Activated CD4-positive, alpha-beta T cell treated with anti-CD3 and anti-CD28 coated beads for 24 hours (primary cell): ENCODE measurements at places on chromosomes 12 and 14.

GRCh38 chr14:64410084-64410774 is 22.1 kb downstream of the MTHFD1 start:
- DNase-seq: no peak

DNA sequence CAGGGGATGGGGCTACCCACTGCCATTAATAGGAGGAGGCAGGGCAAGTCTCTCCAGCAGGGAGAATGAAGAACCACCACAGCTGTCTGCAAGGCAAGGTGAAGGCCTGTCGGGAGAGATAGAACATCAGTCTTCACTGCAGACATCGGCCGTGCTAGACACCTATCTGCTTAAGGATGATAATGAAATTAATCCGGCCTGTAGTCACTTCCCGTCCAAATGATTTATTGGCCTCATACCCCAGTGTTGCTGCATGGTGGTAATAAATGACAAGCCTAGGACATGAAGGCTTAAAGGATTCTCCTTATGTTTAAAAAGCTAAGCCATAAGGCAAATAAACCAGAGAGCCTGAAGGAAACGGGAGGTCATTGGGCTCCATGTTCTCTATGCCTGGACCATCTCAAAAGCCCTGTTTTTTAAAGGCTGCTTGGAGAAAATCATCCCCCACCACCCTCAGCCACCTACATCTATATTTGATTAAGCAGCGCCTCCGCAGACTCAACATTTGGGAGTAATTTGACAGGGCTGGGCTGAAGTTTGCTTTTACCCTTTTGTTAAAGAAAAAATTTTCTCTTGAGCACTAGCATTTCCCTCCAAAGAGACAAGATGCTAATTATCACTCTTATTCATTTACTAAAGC is 137.7 kb downstream of the PLXNC1 start:
- no peak for DNase-seq

- no peak for DNase-seq
Measured at GRCh38 chr14:68942296-68943035, 36.6 kb downstream of the ACTN1 start.

- no peak for DNase-seq
Measured at GRCh38 chr14:34018564-34019244, 67.8 kb upstream of the EGLN3 start.

DNA sequence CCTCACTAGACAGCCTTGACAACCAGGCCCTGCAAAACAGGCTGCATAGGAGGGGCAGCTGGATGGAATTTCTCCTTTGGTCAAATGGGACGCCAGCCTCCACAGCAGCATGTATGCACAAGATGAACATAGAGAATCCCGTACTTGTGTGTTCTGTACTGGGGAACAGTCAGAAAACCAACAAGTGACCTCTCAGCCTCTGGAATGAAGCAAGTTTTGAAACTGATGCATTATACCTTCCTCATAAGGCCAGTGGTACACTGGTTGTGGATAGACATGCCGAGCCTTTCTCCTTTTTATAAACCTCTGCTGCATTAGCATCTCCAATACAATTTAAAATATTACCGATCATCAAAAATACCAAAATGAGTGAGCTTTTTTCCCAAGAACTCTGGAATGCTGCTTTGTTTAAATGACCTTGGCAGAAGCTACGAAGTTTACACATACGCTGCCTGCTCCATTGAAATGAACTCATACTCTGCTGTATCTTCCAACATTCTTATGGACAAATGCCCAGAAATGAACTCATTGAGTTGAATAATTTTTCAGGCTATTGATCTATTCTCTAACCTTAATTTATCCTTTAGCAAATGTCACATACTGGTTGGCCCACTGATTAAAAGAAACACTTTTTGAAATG is 47.6 kb upstream of the FERMT2 start:
- DNase-seq: no peak

DNA sequence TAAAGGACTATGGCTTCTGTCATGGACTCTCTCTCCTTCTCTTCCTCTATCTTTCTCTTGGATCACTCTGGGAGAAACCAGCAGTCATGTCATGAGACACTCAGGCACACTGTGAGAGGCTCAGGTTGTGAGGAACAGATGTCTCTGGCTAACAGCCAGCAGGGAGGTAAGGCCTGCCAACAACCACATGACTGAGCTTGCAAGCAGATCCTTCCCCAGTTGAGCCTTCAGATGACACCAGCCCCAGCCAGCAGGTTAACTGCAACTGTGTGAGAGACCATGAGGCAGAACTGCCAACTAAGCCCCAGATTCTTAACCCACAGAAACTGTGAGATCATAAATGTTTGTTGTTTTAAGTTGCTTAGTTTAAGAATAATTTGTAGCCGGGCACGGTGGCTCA is 90.6 kb downstream of the VCPKMT start:
- no peak for DNase-seq

- DNase-seq: peak; percentile 15
Measured at GRCh38 chr12:68958322-68958721, 25.4 kb upstream of the CPM start.

- no peak for DNase-seq
Measured at GRCh38 chr14:29454026-29454693, 473.5 kb downstream of the PRKD1 start.

- DNase-seq: no peak
Measured at GRCh38 chr12:16258963-16259362, 18.5 kb downstream of the SLC15A5 start.

- DNase-seq: no peak
Measured at GRCh38 chr14:92585981-92586937, 72.7 kb downstream of the RIN3 start.

DNA sequence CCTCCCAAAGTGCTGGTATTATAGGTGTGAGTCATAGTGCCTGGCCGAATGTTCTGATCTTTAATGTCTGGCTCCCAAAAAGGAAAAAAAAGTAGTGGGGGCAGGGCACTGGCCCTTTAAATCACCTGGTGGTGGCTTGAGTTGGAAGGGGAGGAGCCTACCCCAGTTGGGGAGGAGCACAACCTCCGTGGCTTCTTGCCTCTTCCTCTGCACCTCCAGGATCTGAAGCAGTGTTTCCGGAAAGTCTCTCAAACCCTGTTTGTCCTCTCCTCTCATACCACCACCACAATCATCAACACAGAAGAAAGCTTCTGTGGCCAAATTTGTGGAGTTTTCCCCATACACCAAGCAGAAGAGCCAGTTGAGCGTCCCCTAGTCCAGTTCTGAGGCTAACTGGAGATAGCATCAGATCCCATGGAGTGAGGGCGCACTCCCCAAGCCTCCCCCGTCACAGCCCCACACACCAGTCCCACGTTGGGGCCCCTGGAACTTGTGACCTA is 24.3 kb upstream of the RCOR1 start:
- DNase-seq: peak; percentile 47

DNA sequence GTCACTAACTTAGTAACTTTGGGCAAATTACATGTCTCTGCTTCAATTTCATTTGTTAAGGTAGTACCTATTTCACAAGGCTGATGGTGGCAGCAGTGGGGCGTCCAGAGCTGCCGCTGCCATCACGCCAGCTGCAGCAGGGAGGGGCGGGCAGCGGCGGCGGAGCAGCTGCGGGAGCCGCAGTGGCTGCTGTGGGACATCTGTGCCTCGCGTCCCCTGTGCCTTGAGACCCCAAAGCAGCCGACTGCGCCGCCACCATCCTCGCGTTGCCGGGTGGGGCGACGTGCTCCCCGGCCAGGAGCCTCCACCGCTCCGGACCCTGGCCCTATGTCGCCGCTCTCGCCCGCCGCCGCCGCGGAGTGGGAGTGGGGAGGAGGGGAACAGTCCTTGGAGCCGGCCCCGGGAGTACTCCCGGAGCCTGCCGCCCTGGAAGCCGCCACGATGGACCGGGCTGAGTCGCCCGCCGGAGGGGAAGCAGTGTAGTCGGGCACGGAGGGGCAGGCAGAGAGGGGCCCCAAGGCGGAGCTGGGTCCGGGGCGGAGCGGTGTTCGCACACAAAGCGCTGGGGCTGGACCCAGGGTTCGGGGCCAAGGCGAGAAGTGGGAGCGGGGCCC is 51.4 kb downstream of the A2M start:
- peak; percentile 44 for DNase-seq

- DNase-seq: no peak
Measured at GRCh38 chr12:82857276-82857675, 170.6 kb downstream of the TMTC2 start.

DNA sequence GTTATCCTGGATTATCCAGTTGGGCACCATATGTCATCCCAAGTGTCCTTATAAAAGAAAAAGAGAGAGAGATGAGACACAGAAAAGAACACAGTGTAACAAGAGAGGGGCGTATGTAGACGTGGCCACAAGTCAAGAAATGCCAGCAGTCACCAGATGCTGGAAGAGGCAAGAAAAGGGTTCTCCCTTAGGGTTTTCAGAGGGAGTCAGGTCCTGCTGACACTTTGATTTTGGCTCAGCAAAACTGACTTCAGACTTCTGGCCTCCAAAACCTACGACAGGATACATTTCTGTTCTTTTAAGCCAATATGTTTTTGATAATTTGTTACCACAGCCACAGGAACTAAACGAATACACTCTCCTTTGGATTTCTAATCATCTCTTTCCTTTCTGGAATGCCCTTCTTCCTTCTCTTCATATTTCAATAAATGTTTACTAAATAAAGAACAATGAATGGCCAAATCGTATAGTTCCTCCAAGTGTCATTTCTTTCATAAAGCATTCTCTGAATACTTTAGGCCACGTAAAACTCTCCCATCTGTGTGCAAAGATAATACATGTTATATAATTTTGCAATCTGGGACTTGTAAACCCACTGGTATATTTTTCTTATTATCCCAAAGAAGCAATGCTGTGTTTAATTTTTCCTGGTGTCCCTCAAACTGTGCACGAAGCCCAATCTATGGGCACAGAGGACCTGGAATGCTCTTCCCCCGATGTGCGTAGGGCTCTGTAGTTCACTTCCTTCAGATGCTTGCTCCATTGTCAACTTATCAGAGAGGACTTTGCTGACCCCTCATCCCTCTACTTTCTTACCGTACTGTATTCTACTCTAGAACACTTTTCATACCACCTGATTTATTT is 303.6 kb downstream of the CEP128 start:
- no peak for DNase-seq

DNA sequence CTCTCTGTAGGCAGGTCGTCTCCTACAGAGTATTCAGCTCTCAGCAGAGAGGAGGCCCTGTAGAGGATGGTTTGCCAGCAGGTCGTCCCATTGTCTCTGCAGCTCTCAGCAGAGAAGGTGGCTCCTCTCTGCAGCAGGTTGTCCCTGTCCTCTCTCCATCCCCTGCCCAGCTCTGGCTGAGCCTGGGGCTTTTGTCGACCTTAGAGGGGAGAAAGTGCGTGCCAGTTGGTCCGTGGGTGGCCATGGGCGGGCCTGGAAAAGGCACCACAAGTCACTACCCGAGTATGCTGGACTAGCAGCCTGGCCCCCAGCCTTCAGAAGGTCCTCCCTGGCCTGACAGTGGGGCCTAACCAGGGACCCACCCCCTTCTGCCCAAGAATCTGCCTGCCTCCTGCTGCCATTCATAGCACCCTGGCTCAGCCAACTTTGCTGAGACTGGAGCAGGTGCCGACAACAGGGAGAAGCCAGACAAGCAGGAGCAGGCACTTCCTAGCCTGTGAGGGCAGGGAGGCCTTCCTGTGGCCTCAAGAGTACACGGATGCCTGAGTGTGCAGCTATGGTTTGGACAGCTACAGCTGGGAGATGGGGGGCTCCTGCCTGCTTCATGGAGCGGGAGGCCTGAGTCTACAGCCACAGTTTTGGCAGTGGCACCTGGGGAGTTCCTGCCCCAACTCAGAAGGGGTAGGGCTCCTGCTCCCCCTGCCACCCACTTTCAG is 59.7 kb upstream of the KCNH3 start:
- no peak for DNase-seq

DNA sequence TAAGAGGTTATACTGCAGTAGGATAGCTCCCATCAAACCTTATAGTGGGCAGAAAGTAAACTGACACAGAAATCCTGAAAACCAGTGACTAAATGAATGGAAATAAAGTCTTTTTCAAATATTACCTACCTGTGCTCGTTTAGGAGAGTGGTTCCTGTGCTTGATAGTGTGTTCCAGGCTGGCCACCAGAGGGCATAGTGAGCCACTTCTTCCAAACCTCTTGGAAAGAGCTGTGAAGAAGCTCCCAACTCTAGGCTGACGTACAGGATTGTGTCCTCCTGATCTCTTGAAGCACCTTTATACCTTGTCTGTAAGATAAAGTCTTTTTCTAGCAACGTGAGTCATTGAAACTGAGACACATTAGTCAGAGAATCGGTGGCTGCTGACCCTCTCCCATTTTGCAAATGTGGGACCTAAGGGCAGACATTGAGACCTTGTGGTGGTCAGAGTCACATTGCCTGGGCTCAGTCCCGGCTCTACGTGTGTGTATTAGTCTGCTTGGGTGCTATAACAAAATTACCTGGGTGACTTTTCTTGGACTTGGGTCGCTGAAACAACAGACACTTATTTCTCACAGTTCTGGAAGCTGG is 17.6 kb downstream of the TDP1 start:
- no peak for DNase-seq

GRCh38 chr14:24246765-24247212 is 4.4 kb upstream of the TINF2 start:
- no peak for DNase-seq

DNA sequence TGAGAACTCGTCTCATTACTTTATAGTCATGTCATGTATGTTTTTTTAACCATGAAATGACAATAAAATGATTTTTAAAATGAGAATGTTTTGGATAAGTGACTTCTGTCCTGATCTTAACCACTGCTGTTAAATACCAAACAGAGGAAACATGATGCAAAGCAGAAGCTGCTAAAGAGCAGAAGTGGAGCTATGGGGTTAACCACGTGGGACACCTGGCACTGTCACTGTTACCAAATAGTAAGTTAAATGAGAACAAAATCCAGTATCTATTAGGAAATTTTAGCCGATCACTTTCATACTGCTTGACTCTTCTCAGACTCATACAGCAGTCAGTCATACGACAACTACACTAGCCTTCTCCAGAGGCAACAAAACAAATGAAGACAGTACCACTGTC is 82.4 kb downstream of the SCAF11 start:
- DNase-seq: no peak

- no peak for DNase-seq
Measured at GRCh38 chr12:54521293-54522060, 23.9 kb downstream of the NCKAP1L start.

- DNase-seq: no peak
Measured at GRCh38 chr12:127620735-127621355, 646.1 kb upstream of the TMEM132C start.

DNA sequence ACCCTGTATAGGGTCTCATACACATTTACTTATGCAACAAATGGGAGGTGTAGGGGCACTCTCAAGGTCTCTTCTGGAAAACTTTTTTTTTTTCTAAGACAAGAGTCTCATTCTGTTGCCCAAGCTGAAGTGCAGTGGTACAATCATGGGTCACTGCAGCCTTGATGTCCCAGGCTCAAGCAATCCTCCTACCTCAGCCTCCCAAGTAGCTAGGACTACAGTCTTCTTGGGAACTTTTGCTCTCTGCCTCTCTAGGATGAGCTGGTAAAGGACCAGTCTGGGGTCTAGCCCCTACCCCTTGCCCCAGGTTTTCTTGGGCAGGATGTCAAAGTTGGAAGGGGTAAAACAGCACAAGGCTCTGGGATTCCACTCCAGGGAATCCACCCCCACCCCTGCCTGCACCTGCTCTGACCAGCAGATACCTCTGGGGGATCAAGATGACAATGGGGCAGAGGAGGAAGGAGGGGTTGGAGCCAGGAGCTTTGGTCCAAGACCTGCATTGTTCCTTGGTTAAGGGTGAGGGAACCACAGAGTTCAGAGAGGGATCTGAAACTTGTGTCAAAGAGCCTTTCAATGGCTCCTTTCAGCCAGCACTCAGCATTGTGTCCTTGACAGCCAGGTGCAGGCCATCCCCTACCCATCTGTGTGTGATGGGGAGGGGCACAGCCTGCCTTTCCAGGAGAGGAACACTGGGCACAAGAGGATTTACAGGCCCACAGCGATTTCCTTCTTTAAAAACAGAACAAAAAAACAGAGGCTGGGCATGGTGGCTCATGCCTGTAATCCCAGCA is 12.2 kb downstream of the CTDSP2 start:
- no peak for DNase-seq
